Activated CD4-positive, alpha-beta T cell treated with anti-CD3 and anti-CD28 coated beads for 4 hours (primary cell): ENCODE measurements at places on chromosomes 2 and 18.

DNA sequence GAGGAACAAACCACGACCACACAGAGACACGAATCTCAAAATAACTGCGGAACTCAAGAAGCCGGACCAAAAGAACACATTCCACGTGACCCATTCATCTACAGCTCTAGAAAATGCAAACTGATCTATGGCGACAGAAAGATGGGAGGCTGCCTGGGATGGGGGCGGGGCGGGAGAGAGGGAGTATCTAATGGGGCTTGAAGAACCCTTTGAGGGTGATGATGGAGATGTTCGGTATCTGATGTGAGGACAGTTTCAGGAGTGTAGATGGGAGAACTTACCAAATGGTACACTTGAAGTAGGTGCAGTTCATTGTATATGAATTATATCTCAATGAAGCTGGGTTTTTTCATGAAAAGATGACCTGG is 34.6 kb upstream of the KLF11 start:
- no peak for DNase-seq

DNA sequence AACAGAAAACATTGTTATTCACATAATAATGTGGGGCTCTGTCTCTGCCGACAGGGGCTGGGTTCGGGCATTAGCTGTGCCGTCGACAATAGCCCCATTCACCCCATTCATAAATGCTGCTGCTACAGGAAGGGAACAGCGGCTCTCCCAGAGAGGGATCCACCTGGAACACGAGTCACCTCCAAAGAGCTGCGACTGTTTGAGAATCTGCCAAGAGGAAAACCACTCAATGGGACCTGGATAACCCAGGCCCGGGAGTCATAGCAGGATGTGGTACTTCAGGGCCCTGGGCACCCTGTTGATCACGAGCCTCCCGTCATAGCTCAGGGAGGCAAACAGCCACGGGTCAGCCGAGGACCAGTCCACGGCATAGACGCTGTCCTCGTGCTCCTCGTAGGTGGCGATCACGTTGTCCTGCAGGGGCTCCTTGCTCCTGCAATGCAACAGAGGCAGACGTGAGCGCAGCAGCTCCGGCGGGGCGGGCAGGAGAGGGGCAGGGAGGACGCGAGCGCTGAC is 188.5 kb downstream of the EIPR1 start:
- no peak for DNase-seq

DNA sequence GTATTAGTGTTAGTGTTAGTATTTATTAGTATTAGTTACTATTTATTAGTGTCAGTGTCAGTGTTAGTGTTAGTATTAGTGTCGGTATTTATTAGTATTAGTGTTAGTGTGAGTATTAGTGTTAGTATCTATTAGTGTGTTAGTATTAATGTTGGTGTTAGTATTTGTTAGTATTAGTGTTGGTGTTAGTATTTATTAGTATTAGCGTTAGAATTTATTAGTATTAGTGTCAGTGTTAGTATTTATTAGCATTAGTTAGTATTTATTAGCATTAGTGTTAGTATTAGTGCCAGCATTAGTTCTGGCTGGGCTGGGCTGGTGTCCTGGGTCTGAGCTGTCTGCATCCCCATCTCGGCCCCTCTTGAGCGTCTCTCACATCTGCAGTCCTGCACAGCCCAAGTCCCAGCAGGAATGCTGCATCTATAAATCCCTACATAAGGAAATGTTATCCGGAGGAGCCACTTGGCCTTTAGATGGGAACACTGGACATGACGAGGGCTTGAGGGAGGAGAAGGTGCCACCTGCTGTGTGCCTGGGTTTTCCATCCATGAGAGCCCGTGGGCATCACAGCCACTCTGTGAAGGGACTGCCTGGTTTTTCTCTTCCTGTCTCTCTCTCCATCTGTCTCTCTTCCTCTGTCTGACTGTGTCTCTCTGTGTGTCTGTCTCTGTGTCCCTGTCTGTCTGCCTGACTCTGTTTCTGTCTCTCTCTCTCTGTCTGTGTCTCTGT is 33.6 kb downstream of the TWIST2 start:
- DNase-seq = no peak

- no peak for DNase-seq
Measured at GRCh38 chr2:106530866-106531265, 43.7 kb downstream of the CD8B2 start.
